RPMI8226 (cell line): ENCODE measurements at places on chromosomes 5 and 9.

DNA sequence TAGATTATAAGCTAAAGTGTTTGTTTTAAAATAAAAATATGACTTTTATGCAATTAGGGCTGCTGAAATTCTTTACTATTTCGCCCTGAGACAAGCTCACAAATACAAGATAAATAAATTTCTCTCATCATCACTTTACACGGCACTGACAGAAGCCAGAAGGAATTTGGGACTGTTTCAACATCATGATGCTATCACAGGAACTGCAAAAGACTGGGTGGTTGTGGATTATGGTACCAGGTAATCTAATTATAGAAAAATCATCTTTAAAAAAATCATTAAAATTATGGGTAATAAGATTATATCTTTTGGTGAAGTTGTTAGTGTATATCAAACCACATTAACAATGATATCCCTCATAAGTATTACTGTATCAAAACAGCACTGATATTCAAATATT is 95.0 kb downstream of the MAN2A1 start:
- no peak for DNase-seq

GRCh38 chr5:167268337-167268736 is 1023.1 kb upstream of the WWC1 start:
- no peak for DNase-seq

DNA sequence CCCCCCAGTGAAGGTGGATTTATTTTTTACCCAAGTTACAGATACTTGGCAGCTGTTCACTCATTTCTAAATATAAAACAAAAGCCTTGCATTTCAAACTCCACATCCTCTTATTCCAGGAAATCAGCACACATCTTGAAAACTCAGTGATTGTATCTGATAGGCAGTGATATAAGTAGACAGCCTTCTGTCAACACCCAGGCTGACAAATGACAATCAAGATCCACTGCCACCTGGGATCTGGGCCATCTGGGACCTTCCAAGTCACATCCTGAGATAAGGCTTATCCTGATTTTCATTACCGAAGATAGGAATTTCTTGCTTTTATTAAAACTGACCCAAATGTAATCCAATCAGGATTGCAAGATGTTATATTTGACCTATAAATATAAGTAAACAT is 201.3 kb upstream of the PUM3 start:
- DNase-seq: no peak

DNA sequence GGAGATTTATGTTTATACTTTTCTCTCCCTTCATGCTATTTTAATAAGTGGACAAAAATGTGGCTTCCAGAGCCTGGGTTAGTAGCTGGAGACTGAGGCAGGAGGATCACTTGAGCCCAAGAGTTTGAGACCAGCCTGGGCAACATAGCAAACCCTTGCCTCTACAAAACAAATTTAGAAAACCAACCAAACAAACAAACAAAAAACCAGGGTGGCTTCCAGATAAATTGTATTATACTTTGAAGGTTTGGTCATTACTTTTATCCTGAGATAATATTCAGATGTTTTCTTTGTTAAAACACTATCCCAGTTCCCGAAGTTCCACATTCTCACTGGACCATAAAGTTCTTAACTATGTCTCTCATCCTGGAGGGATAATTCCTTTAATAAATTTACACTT is 46.0 kb downstream of the ALDH1A1 start:
- DNase-seq: no peak
